ENCODE measurements at places on chromosomes 11 and 22.
A peak's percentile ranks its signal among the peaks of the same experiment; 100 is the strongest.

- DNase-seq, result no peak
These were observed 14.5 kb downstream of the CDON start for GRCh38 chr11:126048197-126048596.

GRCh38 chr22:45777046-45777851 is 105.6 kb downstream of the ATXN10 start:
- peak; percentile 11 for DNase-seq

- no peak for DNase-seq
These were observed 14.7 kb downstream of the PHF21B start for GRCh38 chr22:44995105-44995514.

DNA sequence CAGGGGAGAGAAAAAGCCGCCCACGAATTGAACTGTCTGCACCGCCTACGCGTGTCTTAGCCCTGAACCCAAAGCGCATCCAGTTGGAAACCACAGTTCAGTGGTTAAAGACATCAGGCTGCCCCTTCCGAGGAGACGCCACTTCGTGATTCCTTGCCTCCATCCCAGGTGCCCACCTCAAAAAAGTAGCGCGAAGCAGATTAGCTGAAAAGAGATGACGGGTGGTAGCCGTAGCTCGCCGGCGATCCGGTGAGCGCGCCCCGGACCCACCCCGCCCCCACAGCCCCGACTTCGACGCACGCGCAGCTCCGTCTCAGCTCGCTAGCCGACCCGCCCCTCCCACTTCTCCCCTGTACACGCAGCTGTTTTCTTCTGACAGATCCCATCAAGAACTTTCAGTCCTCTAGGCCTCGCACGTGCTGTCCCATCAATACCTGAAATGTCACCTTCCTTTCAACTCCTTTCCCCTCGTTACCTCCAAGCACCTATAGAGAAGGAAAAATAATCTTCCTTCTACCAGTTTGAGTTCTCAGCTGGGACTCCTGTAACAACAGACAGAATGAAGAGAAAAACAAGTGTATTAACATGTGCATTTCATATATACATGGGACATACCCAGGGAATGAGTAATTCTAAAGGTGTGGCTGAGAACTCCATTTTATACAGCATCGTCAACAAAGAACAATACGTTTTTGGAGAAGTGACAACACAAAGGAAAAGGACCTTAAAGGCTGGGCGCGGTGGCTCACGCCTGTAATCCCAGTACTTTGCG is 49.5 kb downstream of the OR4D9 start:
- DNase-seq, result peak; percentile 51

DNA sequence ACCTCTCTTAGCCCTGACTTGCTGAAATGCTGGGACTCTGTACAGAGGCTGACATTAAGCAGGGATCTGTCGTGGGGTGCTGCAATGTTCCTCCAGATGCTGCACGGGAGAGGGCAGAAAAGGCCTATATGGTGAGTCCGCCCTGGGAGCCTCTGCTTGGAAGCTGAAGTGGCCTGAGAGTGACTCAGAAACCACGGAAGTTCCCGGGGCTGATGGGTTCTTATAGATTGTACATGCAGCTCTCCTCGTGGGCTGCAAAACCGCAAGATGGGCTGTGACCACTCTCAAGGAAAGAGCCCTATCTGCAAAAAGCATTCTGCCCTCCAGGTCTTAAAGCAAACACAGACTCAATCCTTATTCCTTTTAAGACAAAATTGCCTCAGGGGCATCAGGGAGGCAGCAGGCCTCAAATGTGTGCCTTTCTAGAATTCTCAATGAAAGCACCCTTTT is 5.8 kb upstream of the SLC43A3 start:
- no peak for DNase-seq

DNA sequence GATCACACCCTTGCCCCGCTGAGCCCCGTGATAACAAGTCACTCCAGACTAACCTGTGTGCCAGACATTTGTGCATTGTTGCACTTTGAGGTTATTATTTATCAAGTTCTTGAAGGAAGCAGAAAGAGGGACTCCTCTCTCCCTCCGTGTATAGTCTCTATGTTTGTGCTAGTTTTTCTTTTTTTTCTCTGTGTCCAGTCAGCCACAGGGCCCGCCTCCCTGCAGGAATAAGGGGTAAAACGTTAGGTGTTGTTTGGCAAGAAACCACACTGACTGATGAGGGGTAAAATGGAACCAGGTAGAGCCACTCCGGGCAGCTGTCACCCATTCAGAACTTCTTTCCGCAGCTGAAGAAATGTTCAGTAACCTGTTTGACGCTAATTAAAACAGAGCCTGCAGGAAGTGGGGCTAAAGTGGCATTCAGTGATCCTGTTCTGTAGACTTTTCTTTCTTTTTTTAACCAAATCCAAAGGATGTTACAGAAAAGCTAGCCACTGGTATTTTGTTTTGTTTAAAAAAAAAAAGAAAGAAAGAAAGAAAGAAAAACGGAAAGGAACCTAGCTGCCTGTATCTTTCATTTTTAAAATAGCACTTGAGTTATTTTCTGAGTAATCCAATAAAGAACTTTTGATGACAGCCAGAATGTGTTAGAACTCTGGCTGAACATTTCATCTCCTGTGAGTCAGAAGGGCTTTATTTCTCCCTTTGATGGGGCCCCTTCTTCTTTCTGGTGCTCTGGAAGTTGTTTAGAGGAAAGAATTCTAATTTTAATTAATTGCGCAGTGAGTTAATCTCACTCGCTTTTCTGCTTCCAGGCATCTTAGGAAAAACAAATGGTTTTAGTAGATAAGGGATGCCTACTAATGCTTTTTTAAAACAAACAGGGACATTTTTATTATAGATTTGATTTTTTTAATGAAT is 58.2 kb downstream of the COMMD9 start:
- DNase-seq, result no peak

- no peak for DNase-seq
These were observed 750.7 kb downstream of the BRD1 start for GRCh38 chr22:49077036-49077393.

- DNase-seq, result no peak
These were observed 1676.0 kb upstream of the RAG2 start for GRCh38 chr11:38274031-38274430.

DNA sequence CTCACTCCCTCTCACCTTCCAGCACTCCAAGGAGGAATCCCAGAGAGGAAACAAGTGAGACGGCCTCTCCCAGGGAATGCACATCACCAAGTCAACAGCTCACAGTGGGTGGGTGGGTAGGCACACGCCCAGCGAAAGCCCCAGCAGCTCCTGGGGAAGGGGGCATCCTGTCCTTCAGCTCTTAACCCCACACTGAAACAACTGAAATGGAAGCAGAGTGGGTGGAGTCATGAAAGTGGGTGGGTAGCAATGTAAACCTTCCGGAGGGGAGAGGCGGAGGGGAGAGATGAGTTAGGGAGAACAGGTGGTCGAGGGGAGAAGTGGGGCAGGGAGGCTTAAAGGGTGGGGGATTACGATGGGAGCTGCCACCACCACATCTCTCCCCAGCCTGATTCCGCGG is 5.4 kb downstream of the MCHR1 start:
- DNase-seq, result no peak

GRCh38 chr11:13224324-13224723 is 53.3 kb upstream of the BMAL1 start:
- no peak for DNase-seq

DNA sequence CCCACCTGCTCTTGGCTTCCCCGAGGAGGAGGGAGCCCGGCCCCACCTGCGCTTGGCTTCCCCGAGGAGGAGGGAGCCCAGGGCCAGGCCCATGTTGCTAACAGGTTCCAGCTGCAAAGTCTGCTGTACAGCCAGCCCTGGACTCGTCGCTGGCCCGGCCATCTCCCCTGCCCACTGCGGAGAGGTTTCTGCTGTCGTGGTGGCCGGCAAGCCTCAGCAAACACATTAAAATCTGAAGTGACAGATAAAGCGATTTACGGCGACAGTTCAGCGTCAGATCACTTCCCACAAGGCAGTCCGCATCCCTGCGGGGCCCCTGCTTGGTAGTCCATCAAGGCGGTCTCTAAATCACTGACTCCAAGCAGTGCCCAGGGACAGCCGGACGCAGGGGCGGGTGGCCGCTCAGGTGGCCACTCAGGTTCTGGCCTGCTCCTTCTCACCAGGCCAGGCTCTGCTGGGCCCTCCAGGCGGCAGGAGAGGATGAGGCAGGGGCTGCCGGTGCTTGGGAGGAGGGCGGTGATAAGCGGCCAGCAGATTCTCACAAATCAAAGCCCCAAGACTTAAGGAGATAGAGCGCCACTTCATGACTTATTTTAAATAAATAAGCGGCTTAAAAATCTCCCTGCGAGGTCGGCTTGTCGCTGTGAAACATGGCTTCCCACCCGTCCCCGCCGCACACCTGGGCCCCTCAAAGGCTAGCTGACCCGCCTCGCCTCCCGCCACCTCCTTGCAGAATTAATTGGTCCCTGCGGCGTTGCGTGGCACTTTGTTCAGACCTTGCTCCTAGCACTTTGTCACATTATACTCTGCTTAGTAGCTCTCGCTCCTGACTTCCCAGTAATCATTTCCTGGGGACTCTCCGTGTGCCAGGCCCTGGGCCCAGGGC is 21.1 kb downstream of the MACROD1 start:
- DNase-seq, result no peak

DNA sequence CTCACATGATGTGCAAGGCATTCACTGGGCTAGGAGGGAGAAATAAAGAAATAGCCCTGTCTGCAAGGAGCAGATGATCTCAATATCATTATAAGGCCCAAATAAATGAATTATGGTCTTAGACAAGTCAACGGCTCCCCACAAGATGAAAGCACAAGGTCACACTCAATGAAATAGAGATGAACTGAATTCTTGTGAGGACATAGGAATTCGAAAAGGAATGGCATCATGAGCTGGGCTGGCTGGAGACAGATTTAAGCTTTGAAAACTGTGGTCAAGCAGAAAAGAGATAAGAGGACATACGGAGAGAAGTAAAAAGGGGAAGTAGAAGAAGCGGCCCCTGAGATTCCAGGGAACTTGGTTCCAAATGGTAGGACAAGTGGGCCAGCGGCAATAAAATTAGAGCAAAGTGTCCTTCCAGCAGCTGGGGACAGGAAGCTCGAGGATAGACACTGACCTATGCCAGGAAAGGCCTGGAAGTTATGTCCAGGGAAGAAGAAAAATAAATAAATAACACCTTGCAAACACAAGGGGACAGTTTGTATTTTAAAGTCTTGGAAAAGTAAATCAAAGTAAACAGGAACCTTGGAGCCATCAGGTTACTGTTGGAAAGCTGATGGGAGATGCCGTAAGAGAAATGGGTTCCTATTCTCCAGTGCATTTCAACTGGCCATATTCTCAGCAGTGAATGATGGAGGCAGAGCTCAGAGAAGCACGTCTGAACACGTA is 37.8 kb downstream of the GALNT18 start:
- DNase-seq, result no peak

- no peak for DNase-seq
These were observed 10.5 kb downstream of the ENTHD1 start for GRCh38 chr22:39883057-39883456.

DNA sequence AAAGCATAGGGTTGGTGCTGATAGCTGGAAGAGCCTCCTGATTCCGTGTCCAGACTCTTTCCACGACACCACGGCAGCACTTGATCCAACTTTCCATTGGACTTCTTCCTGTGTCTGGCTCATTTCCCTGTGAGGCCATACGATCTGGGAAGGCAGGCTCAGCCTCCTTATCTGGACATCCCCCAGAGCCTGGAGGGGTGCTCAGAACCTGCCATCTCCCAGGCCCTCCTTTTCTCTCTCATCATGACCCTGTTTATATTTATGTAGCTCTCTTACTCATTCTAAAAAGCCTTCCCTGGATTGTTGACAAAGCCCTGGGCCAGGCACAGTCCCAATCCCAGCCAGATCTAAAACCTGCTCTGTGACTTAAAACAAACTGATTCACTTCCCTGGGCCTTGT is 7.8 kb upstream of the BCL9L start:
- no peak for DNase-seq

DNA sequence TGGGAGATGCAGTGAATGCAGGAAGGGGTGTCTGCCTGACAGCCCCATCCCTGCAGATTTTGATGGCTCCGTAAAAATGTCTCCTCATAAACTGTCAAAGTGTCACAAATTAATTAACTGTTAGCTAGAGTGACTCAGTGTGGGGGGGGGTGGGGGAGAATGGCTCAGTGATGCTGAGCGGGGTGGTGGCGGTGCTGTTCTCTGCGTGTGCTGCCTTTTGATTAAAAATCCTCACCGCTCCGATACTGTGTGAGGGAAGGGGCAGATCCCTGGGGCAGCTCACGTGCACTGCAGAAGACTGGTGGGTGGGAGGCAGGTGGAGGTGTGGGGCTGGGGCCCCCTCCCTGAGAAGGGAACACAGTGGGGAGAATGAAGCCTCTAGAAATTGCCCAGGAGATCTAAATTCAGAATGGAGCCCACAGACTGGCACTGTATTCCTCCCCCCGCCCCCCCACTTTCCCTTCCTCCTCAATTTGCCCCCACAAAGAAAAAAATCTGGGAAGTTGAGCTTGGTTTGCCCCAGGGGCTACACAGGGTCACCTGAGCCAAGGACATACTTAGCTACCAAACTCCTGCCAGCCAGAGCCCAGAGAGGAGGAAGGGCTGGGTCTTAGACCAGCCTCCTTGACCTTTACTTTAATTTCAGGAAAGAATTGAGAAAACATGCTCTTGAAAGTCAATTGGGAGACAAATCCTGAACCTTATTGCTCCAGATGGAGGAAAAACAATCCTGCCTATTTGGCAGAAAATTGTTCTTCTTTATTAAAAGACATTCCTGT is 39.8 kb downstream of the DRD2 start:
- DNase-seq, result no peak

DNA sequence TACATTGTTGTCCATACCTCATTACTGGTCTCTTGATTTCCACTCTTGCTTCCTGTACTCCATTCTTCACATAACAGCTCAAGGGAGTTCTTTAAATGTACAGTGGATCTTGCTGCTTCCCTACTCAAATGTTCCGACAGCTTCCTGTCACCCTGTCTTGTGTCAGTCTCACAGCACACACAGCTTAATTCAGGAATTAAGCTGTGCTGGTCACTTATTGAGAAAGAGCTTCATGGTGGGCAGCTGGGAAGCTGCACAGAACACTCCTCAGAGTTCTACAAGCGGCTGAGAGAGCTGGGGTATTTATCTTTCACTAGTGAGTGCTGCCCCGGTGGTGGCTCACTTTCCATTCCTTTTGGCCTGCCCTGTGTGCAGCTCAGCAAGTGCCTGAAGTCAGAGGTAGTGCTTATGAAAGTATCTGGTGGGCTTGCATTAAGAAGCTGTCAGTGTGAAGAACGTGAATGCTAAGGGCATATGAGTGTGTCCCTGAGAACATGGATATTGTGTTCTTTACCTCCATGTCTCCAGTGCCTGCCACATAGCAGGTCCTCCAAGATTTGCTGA is 48.7 kb downstream of the KCNQ1OT1 start:
- DNase-seq, result no peak

DNA sequence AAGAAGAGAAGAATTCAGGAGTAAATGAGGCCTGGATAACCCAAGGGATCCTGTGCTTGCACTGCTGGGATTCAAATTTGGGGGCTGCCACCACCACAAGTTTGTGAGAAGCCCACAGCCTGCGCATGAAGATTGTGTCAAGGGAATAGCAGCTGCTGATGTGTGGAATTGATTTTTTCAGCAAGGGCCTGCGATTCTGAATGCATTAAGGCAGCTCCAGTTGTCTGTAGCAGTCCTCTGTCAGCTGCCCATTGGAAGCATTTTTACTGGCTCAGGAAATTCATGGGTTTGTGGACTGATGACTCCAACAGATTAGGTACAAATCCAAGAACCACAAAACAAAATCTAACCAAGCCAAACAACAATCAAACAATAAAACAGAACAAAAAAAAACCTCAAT is 14.0 kb downstream of the ARVCF start:
- DNase-seq, result no peak
